ENCODE measurements at places on chromosomes 16 and 17.

- DNase-seq = peak; percentile 12
Measured at GRCh38 chr17:8855477-8856204, 11.8 kb downstream of the PIK3R6 start.

- no peak for DNase-seq
Measured at GRCh38 chr17:82045936-82046484, 5.6 kb downstream of the RFNG start.

GRCh38 chr17:7632492-7632894 is 2.6 kb downstream of the SHBG start:
- DNase-seq = peak; percentile 61

- DNase-seq = no peak
Measured at GRCh38 chr17:22145605-22146178, 453.4 kb downstream of the KCNJ18 start.

- no peak for DNase-seq
Measured at GRCh38 chr17:35892091-35893035, 12.2 kb upstream of the CCL5 start.

DNA sequence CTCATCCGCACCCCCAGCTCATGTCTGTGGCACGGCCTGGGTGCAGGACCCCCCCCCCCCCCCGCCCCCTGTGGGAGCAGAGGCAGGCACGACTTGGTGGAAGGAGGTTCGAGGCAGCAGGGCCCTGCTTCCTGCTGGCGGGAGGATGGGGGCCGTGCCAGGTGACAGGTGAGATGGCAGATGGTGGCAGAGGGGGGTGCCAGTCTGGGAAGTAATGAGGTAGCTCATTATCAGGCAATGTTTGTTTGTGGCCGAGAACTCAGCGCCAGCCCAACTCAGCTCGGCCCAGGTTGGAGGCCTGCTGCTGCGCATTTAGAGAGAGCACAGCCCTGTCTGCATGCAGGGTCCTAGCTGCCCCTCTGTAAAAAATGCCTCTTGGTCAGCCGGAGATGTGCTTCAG is 40.1 kb upstream of the JPH3 start:
- DNase-seq = no peak

- DNase-seq = no peak
Measured at GRCh38 chr16:53372992-53373871, 61.0 kb upstream of the RBL2 start.

- DNase-seq = peak; percentile 88
Measured at GRCh38 chr16:87895641-87896141, 26.4 kb upstream of the SLC7A5 start.

- DNase-seq = no peak
Measured at GRCh38 chr17:61591930-61592329, 911 bp upstream of the NACA2 start.

GRCh38 chr16:65113441-65113840 is 8.4 kb downstream of the CDH11 start:
- no peak for DNase-seq

- no peak for DNase-seq
Measured at GRCh38 chr16:2520784-2521531, 787 bp downstream of the AMDHD2 start.

DNA sequence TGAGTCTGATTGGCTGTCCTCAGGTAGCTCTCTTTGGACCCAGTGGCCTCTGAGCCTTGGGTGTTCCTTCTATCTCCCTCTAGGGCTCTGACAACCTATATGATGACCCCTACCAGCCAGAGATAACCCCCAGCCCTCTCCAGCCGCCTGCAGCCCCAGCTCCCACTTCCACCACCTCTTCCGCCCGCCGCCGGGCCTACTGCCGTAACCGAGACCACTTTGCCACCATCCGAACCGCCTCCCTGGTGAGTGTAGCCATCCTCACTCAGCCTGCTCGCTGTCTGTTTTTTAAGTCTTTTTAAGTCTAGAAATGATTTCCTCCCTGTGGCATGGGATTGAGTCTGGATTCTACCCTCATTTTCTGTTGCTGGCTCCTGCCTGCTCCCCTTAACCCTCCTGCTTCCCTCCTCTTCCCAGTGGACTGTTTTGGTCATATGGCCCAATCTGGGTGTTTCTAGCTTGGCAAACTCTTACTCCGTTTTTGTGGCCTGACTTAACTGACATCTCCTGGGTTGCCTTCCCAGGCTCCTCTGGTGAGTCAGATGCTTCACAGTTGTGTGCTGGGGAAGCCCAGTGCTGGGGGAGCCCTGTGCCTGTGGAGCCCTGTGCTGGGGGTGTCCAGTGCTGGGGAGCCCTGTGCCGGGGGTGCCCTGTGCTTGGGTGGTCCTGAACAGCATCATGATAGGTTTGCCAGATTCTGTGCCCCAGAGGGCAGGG is 9.9 kb downstream of the TAOK2 start:
- DNase-seq = peak; percentile 52

DNA sequence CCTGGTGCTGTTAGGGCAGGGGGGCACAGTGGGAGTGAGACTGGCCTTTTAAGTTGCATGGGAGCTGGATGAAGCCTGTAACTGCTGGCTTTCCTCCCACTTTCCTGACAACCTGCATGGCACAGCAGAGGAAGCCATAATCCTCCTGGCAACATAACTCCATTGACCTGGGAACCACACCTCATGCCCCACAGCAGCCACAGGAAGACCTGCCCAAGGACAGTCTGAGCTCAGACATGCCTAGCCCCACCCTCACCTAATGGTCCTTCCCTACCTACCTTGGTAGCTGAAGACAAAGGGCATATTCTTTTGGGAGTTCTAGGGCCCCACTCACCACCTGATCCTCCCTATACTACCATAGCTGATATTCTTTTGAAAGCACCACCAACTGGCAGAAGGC is 482.2 kb upstream of the TOM1L1 start:
- DNase-seq = no peak

DNA sequence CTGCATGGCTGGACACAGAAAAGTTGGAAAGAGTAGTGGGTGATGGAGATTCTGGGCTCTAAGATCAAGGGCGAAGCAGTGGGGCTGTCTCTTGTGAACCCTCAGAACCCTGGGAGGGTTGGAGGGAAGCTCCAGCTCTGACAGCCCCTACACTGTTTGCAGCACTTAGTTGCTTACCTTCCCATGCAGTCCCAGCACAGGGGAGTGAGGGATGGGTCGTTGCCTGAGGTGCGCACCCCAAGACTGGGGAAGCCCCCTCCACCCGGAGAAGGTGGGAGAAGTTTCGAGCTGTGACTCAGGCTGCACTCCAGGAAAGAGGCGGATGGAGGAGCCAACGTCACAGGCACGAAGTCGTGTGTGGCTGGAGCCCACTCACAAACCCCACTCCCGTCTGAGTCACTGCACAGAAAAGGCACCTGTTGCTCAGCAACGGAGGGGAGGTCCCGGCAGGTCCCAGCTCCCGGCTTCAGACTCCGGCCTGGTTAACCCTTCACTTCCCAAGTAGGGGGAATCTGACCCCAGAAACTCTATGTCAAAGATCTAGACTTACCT is 60.1 kb downstream of the AIPL1 start:
- DNase-seq = peak; percentile 5

DNA sequence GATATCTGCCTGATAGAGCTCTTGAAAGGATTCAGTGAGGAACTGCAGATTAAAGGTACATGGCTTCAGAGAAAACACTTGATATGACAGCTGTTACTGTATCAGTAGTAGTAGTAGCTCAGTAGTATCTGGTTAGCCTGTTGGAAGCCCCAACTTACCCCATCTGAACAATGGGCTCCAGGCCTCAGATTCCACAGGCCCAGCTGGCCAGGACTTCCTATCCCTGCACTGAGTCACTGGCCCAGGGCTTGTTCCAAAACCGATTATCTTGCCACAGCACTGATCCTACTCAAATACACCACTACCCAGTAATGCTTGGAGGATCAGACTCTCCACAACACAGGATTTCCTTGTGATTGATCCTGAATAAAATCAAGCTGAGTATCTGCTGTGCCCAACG is 32.6 kb downstream of the DCUN1D3 start:
- peak; percentile 45 for DNase-seq

DNA sequence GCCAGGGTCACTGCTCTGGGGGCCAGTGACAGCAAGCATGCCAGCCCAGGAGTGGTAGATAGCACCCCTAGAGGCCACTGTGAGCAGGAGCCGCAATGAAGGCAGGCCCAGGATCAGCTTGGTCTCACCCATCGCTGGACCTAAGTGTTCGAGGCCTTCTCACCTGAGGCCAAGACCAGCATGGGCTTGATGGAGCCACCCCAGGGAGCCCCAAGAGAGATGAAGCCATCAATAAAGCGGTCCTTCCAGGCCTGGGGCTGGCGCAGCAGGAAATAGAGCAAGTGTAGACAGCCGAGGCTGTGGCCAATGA is 1.8 kb downstream of the LCAT start:
- peak; percentile 24 for DNase-seq
